ENCODE measurements at places on chromosomes 16 and 17.
A peak's percentile ranks its signal among the peaks of the same experiment; 100 is the strongest.

DNA sequence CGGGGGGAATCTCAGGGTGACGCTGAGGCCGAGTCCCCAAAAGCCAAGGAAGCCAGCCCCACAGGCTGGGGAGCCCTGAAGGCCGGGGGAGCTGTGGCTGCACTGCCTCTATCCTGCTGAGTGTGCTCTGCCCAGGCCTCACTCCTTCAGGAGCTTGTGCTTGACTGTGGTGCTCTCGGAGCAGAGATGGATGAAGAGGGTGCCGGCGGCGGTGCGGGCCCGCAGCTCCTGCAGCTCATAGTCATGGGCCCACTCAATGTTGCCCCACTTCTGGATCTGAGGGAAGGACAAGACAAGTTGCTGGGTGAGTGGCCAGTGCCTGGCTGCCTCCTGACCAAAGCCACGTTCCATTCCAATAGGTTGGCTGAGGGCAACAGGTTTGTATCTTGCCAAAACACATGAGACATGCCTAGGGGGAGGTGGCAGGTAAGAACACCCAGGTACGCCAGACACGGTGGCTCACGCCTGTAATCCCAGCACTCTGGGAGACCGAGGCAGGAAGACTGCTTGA, 20.5 kb downstream of the ATPAF2 start:
- DNase-seq, result no peak

DNA sequence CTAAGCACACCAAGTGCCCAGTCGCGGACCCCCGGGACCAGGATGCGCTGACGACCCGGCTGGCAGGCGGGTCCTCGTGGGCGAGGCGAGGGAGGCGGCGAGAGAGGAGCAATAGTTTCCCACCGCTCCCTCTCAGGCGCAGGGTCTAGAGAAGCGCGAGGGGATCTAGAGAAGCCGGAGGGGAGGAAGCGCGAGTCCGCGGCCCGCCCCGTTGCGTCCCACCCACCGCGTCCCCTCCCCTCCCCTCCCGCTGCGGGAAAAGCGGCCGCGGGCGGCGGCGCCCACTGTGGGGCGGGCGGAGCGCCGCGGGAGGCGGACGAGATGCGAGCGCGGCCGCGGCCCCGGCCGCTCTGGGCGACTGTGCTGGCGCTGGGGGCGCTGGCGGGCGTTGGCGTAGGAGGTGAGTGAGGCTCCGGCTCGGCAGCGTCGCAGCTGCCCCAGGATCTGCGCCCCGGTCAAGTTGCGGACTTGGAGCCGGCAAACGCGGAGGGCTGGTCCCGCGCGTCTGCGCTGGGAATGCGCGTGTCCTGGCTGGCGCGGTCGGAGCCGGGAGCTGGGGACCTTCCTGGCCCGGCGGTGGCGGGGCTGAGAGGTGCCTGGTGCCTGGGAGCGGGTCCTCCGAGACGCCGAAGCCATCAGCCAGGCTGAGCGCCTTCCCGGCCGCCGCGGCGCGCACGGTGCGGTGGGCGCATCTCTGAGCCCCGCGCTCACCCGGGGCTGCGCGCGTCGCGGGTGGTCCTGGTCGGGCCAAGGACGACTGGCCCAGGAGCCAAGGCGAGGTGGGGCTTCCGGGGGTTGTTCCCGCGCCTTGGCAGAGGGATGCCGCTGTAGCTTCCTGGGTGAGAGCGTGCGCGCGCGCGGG, at the start of gene ITGB3:
TSS of gene ITGB3 (plus strand) at position 287 of the 862 bp plus-strand sequence. CDS start at position 322, 35 bp downstream.
- peak; percentile 60 for DNase-seq

DNA sequence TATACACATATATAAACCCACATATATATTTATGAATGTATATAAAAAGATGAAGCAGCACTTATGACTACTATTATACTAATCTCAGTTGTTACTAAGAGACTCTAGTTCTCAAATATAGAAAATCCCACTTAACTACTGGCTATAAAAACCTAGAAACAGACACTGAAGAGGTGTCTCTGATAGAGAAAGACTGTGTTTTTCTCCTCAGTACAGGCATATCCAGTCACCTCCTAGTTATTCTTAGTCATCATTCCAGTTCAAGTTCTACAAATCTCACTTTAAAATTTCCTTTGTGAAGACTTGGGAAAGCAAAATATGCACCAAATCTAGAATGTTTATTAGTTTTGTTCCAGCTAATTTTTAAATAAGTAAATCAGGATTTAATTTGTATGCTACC, 93.9 kb downstream of the STH start:
- DNase-seq, result no peak

- DNase-seq, result no peak
These were observed 12.1 kb upstream of the NLRC5 start for GRCh38 chr16:56977216-56977615.

DNA sequence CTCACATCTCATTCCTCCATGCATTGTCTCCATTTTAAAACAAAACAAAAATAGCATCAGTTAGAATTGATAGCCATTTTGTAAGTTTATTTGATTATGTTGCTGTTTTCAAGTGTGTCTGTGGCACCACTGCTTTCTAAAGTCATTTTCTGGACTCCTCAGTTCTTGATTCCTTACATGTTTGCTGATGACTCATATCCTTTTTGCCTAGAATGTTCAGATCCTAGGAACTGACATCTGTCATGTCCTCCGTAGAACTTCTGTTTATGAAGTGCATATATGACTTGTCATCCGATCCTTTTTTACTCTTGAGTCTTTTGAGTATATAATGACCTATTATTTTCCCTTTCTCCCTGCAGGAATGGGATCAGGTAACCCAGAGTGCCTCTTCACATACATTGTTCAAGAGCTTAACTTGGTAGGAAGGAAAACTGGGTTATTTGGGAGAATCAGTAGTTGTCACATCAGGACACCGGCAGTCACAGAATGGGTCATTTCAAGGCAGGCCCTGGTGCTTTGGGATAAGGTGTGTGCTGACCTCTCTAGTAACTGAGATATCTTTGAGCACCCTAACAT, 69.2 kb downstream of the MAP2K4 start:
- no peak for DNase-seq

DNA sequence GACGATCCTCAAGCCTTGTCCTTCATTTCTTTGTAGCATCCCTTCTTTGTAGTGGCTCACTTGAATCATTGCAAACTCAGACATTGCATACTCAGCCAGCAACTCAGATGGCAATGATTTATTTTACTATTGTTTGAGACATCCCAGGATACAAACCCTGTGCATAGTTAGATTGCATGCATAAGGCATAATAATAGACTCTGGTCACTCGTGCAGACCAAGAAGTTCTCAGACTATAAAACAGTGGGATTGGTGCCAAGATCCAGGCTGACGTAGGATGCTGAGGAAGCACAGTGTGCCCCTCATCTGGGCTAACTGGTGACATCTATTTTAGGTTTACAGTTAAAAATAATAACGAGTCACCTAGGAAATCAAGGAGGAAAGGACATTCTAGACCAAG, 142.3 kb downstream of the PMP22 start:
- no peak for DNase-seq

GRCh38 chr17:6923385-6923784, 72.5 kb upstream of the ALOX12 start:
- no peak for DNase-seq

DNA sequence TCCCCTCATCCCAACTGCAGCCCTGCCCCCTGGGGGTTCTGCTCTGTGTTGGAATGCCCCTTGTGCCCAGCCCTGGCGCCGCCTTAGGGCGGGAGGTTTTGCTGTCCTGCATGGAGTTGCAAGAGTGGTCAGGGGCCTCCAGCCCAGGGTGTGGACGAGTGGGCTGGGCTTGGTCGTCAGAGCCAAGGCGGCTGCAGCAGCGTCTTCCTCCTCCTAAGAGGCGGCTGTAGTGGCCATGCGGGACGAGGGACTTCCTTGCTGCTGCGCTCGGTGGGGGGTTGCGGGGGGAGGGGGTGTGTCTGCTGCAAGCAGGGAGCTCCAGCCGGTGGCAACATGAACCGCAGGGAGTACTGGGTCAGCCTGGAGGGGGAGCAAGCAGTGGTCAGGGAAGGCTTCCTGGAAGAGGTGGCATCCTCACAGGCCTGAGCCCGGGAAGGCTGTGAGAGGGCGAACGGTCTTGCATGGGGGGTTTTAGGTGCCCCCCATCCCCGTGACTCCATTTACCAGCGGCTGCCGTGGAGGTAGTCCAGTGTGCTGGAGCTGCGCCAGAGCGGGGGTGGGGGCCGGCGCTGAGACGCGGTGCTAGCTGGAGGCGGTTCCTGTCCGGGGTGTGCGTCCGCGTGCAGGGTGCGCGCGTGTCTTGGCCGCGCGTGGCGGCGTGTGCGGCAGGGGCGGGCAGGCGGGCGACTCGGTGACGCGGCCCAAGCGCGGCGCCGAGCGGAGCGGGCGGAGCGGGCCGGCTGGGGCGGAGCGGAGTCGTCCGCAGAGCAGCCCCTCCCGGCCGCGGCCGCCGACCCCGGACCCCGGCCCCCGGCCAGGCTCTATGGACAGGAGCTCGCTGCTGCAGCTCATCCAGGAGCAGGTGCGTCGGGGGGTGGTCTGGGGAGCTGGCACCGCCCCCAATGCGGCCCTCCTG, at the start of gene RHBDL1:
TSS of gene RHBDL1 (plus strand) at position 704 of the 916 bp plus-strand sequence. CDS start at position 824, 120 bp downstream.
- DNase-seq, result no peak

GRCh38 chr17:33178681-33179080, 114.4 kb downstream of the ASIC2 start:
- no peak for DNase-seq

DNA sequence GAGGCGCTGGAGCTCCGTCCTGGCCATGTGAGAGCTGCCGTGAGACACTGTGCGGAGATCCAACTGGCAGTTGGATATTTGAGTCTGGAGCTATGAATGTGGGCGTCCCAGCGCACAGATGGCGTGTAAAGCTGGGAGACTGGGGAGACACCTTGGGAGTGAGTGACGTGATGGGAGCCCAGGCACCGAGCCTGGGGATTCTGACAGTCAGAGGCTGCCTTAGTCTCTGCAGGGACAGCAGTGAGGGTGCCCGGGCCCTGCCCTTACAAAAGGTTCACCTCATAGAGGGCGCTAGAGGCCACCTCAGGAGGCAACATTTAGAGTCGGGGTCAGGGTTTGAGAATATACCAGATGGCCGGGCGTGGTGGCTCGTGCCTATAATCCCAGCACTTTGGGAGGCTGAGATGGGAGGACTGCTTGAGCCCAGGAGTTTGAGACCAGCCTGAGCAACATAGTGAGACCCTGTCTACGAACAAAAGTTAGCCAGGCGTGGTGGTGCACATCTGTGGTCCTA, 194.1 kb upstream of the GSE1 start:
- peak; percentile 83 for DNase-seq

DNA sequence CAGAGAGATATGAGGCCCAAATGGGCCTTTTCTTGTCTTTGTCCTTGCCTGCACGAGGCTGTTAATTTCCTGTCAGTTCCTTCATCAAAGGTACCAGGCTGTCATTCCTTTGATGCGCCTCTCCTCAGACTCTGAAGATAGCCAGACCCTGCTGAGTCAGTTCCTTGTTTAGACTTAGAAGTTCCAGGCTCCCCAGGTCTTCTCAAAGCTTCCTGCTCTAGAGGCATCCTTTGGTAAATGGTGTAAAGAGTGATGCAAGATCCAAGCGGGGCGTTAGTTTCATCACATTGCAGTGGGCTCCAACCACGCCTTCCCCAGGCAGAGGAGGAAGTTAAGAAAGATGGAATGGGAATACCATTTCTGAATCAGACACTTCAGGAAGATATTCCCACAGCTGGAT, 4.0 kb upstream of the CDH11 start:
- no peak for DNase-seq

DNA sequence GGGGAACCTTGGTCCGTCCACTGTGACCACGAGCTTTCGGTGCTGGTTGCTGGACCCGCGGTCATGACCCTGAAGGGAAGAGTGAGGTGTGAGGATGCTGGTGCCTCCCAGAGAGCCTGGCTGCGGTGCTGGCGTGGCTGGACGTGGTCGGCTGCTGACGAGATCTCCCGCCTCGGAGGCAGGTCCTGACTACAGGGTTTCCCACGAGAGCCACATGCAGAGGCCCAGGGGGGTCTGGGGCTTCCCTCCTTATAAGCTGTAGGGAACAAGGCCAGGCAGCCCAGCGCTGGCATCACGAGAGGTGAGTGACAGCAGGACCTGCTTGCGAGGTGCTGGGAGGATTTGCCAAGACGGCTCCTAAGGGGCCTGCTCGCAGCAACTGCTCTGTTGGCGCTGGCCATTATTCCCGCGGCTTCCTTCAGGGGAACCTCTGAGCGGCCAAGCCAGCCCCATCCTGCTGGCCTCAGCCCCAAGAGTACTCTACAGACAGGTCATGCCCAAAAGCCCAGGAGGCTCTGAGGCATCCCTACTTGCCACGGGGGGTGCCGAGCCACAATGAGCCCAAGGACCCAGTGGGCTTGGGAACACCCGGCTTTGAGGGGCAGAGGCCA, 134.8 kb downstream of the FOXL1 start:
- no peak for DNase-seq

- DNase-seq, result no peak
These were observed 14.6 kb upstream of the ETV4 start for GRCh38 chr17:43560461-43561427.
